ENCODE measurements at places on chromosomes 13 and 19.

- DNase-seq = no peak
Measured at GRCh38 chr13:48446464-48446863, 33.6 kb upstream of the LPAR6 start.

- DNase-seq = no peak
Measured at GRCh38 chr13:22063416-22064124, 392.7 kb downstream of the FGF9 start.

DNA sequence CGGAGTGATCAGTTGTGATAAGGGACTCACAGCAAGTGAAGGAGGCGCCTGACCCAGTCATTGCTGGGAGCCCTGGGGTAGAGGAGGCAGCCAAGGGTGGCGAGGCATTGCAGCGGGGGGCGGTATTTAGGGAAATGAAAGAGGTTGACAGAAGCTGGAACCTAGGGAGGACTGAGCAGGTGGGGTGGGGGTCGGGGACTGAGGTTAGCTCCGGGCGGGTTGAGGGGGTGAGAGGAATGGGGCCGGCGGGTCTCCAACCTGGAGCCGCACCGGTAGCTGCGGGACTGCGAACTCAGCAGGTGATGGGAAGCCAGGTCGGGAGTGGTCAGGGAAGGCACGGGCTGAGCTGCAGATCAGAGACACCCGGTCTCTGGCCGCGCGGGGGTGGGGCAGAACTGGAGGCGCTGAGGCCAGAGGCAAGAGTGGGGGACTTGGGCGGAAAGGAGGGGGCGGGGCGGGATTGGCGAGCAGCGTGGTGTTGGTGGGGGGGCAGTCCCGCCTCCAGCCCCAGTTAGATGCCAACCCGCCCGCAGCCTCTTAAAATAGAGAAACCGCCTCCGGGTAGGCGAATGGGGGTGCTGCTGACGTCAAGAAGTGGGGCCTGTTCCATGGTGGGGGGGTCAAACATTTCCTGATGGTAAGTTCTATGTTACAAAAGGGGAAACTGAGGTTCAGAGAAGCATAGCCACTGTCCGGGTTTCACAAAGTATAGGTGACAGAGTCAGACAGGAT lies 1.5 kb downstream of the MAST3 start:
- no peak for DNase-seq

- no peak for DNase-seq
Measured at GRCh38 chr19:32129141-32129540, 216.3 kb upstream of the ZNF507 start.

- DNase-seq = no peak
Measured at GRCh38 chr13:47869776-47870175, 131.3 kb downstream of the SUCLA2 start.

DNA sequence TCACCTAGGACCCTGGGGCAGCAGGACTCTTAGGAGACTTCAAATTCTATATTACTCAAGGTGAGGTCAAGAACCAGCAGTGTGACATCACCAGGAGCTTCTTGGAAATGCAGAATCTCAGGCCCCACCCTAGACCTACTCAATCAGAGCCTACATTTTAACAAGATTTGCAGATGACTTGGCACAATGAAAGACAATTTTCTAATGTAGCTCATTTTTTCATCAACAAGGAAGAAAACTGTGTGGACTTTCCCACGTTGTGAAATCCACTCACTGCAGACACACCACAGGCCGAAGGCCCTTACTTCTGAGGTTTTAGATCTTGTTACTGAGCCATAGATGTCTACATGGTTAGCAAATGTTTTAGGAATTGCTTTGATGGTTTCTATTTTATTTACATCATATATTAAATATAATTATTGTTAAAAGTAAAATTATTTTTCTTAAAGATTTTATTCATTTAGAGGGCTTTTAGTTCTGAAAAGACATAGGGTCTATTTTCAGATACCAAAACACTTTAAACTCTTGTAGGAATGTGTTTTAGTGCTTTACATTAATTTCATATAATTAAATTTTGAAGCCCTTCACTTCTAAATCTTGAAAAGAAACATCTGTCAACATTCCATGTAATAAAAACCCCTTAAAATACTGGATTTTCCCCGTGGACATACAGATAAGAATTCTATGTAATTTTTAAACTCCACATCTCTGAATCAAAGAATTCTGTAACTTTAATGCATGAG lies 18.5 kb upstream of the STARD13 start:
- DNase-seq = no peak

Data from retina (tissue), 1 donor.